ENCODE measurements at places on chromosomes 16 and 17.

DNA sequence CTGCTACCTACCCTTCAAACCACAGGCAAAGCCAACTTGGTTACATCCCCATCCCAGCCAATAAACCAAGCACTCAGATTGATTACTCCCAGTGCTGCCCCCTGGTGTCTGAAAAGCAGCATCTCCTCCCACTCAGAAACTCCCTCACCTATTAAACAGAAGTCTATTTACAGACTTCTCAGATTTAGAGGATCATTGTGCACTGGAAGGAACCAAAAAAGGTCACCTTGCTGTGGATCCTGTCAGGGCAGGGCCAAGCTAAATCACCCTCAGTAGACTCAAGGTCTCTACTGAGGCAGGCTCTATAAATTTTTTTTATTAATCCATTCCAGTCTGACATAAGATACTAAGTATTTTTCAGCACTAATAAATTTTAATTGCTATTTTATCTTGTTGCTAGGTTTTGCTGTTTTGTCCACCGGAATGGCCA is 17.6 kb downstream of the HIGD1B start:
- DNase-seq: peak; percentile 86

GRCh38 chr17:3556916-3557767 is 470 bp downstream of the TRPV3 start:
- DNase-seq: no peak

- DNase-seq: no peak
These were observed 308.6 kb upstream of the ZFHX3 start for GRCh38 chr16:73356401-73357079.

- no peak for DNase-seq
These were observed 30.1 kb upstream of the MTSS2 start for GRCh38 chr16:70715860-70716357.

Measured in sigmoid colon (tissue), 7 donors.